ENCODE measurements at places on chromosomes 5 and 9.
A peak's percentile ranks its signal among the peaks of the same experiment; 100 is the strongest.

- DNase-seq, result no peak
These were observed 173.5 kb downstream of the GLIS3 start for GRCh38 chr9:4126184-4126865.

DNA sequence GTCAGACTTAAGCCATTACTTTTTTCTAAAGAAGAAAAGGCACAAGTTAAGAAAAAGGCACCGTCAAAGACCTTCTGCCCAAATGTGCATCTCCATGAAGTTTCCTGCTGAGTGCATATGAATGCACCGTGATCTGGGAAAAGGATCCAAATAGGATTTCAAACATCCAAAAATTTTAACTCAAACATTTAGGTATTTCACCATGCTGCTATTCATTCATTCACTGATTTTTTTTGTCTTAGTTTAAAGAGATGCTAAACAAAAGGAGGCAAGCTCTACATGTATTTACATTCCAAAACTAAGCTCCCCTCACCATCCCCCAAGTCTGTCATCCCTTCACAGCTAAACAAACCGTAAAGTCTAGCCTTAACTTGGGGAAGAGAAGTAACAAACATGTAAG is 291.9 kb downstream of the ARL15 start:
- DNase-seq, result no peak

- no peak for DNase-seq
These were observed 504.2 kb downstream of the ACTL7B start for GRCh38 chr9:108351571-108351970.

DNA sequence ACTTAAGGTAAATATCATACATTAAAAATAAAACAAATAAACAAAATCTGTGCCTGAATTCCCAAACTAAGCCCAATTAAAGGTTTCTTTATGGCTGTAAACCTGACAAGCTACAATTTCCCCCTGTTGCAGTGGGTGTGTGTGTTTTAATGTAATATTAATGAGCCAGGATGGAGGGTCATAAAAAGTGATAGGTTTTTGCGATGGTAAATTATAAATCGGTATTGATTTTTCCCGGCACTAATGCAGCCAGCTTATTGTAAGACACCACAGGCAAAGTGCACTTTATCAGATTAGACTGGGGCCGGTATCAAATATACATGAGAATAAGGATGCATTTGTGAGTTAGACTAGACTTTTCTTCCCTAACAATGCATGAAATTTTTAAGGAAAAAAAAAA is 120.4 kb downstream of the EBF1 start:
- DNase-seq, result no peak

- DNase-seq, result no peak
These were observed 873.1 kb upstream of the CTNND2 start for GRCh38 chr5:12777342-12777741.

GRCh38 chr9:95091601-95092261 is 225.8 kb downstream of the FANCC start:
- peak; percentile 66 for DNase-seq

GRCh38 chr5:158802941-158803341 is 296.8 kb downstream of the EBF1 start:
- DNase-seq, result no peak

- DNase-seq, result no peak
These were observed 19.8 kb downstream of the SLC31A1 start for GRCh38 chr9:113241161-113241560.

DNA sequence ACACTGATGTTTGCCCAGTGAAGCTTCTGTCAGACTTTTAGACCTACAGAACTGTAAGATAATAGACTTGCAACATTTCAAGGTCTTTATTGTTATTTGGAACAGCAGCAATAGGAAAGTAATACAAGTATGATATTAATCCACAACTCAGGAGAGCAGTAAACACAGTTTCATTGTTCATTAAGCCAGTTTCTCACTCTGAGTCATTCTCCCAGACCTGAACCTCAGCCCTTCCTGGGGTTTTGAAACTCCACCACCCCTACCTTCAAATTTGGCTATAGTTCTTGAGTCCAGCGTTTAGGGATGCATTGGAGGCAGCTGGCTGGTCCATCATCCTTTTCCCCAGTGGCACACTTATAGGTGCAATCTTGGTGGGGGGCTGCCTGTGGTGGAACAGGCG is 203.2 kb downstream of the RAB3C start:
- no peak for DNase-seq

DNA sequence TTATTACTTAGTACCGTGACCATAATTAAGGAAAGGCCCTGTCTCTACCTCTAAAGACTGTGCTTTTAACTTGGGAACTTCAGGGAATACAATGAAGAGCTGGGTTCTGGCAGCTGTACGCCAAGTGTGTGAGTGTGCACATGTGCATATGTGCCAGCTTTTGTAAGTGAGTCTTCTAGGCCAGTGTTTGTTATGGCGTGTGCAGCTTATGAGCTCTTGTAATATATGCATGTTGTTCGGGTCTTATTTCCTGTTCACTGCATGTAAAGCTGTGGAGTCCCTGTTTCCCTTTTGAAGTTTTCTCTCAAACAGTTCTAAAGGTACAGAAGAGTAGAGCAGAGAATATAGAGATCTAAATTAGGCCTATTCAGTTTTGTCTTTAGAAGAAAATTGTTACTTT is 30.5 kb downstream of the TGFBR1 start:
- DNase-seq, result no peak

GRCh38 chr5:122362361-122362760 is 50.3 kb downstream of the SNCAIP start:
- DNase-seq, result no peak

- DNase-seq, result no peak
These were observed 53.5 kb upstream of the FCN1 start for GRCh38 chr9:134971196-134971595.

DNA sequence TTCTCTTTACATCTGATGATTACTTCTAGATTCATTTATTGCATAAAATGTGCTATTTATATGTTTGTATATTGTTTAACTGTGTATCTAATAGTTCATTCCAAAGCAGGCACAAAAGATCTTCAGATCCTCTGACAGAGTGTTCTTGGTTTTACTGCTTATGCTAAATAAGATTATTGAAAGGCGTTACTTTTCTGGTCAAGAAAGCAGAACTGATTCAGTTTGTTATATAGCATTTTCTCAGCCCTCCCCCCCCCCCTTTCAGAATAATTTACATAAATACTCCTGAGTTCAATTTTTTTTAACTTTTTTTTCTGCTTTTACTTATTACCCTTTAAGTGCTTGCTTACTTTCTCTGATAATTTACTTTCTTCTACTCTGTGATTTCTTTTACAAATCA is 15.4 kb downstream of the CDC42SE2 start:
- no peak for DNase-seq

GRCh38 chr5:143771189-143771588 is 40.8 kb upstream of the HMHB1 start:
- DNase-seq, result no peak

GRCh38 chr5:178363501-178364325 is 131.1 kb upstream of the PHYKPL start:
- no peak for DNase-seq

DNA sequence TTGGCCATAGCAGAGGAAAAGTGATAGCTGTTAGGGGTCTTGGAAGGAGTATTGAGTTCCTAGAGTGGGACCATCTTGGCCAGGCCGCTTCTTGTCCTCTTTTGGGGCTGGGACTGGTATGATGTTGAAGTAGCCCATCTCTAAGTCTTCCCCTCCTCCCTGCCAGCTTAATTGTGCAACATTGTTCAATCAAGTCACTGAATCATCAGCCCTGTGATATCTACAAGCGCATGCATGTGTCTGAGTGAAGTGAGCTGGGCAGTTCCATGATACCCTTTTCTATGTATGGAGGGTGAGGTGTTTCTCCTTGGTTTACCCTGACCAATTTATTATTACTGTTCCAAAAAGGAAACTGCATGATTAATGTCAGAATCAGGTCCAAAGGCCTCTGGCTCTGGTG is 112.2 kb downstream of the C9orf152 start:
- DNase-seq, result no peak

- DNase-seq, result no peak
These were observed 192.6 kb downstream of the TLE4 start for GRCh38 chr9:79764374-79764773.

DNA sequence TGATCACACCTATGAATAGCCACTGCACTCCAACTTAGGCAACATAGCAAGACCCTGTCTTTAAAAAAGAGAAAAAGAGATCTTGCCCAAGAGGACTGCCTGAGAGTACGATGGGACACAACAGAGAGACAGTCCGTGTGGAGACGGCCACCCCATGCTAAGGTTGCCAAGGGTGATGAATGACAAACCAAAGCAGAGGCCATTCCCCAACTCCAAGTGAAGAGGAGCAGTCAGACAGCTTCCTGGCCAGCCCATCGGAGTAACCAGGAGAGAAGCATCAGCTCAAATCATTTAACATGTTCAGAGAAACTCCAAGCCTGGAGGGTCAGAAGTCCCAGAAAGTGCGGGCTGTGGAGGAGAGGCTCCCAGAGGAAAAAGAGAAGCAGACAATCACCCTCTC is 63.9 kb upstream of the SUB1 start:
- no peak for DNase-seq

GRCh38 chr5:116068028-116068632 is 16.7 kb upstream of the COMMD10 start:
- DNase-seq, result peak; percentile 16

- DNase-seq, result no peak
These were observed 223.4 kb downstream of the ICE1 start for GRCh38 chr5:5645891-5646290.

- no peak for DNase-seq
These were observed 2.9 kb downstream of the NTNG2 start for GRCh38 chr9:132164604-132165362.

- peak; percentile 91 for DNase-seq
These were observed 22.2 kb upstream of the WWC1 start for GRCh38 chr5:168268949-168269936.

GRCh38 chr9:16726718-16727451 is 143.6 kb downstream of the BNC2 start:
- DNase-seq, result peak; percentile 33

- peak; percentile 84 for DNase-seq
These were observed 181.8 kb downstream of the GADD45G start for GRCh38 chr9:89786655-89787054.

DNA sequence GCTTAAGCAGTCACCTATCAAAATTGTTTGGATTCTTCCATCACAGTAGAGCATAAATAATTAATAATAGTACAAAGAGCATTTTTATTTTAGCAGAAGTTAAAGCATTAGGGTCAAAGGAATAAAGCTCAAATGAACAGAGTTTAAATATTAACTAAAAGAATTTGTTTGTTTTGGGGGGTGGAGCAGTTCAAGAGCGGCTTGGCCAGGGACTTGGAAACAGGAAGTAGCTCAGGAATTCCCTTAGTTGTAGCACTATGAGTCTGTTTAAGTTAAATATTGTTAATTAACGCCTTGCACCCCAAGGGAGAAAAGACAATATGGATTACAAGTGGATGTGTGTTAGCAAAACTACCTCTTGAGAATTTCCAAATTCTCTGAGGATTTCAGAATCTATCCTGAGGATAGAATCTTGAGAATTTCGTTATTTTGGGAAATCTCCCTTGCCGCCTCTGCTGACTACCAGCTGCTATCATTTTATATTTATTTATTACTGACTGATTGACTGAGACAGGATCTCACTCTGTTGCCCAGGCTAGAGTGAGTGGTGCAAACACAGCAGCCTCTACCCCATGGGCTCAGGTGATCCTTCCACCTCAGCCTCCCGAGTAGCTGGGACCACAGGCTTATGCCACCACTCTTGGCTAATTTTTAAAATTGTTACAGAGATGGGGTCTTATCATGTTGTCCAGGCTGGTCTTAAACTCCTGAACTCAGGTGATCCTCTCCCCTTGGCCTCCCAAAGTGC is 96.7 kb upstream of the CHD1 start:
- no peak for DNase-seq

- DNase-seq, result no peak
These were observed 121.8 kb downstream of the DROSHA start for GRCh38 chr5:31410089-31410488.

DNA sequence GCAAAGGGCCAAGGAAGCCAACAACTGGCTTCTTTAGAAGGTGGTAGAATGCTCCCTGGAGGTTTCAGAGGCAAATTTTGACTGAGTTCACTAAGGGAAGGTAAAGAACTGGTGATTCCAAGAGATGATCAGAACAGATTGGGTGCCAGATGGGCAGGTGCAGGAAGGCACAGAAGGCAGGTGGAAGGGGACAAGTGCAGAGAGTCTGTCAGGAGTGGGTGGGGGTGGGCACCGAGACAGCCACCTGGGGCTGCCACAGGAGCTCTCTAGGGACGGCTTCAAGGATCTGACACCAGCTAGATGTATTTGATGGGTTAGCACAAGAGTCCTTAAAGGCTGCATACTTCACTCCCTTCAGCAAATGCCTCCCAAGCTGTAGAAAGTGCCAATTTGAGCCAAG is 207.3 kb downstream of the PTTG1 start:
- no peak for DNase-seq

DNA sequence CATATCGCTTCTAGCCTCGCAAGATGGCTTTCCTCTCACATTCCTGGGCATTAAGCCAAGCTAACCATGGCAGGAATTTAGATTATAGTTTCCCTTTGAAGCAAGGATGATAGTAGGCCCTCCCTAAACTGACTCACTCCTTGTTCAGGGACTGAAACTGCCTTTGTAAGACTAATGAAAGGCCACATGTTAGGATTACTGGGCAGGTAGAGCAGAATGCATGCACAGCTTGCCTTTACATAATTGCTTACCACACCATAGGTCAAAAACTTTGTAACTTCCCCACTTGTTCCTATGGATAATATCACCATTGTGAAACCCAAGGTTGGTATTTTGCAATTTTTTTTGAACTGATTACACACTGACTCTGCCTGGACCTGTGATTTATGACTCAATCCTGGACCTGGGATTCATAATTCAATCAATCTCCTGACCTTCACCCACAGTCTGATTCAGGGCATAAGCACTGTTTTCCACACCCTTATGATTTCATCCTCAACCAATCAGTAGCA is 41.0 kb upstream of the PRDM9 start:
- no peak for DNase-seq

- DNase-seq, result no peak
These were observed 154.6 kb downstream of the OLFM1 start for GRCh38 chr9:135242049-135242396.

- no peak for DNase-seq
These were observed 160.9 kb downstream of the LPAR1 start for GRCh38 chr9:110877374-110877773.

DNA sequence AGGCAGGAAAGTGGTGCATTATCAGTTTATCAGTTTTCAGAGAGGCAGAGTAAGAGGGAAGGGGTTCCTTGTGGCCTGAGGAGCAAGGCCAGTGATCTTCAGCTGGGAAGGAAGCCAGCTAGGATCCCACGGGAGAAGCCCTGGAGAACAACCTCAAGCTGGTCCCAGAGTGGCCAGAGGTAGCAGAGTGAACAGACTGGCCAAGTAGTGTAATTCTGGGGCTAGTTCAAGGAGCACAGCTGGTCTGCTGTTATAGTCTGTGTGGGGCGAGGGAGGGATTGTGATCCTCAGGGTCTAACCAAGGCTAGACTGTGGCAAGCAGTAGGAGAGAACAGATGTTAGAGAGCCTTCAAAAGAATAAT is 164.6 kb downstream of the CARTPT start:
- no peak for DNase-seq

GRCh38 chr9:27499451-27499850 is 24.6 kb upstream of the IFNK start:
- no peak for DNase-seq

- DNase-seq, result no peak
These were observed 184.5 kb upstream of the FBN2 start for GRCh38 chr5:128722551-128722950.
